CD4-positive, alpha-beta T cell treated with Interleukin-17A for 1 hour (primary cell): ENCODE measurements at places on chromosomes 1 and 21.

GRCh38 chr1:180563026-180563827 lies 4.5 kb downstream of the OVAAL start:
- no peak for DNase-seq

DNA sequence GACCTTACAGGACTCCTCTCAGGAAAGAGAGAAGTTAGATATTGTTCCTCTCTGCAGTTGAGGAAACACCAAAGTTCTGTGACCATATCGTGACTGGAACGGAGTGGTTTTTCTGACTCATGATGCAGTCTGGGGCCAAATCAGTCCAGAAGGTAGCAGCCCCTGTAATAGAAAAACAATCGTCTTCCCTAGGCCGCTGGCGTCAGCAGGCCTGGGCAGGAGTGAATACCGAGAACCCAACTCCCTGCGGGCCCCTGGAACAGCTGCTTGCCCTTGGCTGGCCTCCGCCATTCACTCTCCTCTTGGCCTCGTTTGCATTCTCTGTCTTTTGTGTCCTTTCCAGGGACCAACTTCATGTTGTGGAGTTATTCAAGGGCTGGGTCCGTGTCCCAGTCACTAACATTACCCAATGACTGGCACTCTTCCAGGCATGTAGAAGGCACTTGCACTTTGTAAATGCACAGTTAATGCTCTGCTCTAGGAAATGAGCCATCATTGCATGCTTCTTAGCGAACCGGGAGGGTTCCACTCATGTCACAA lies 10.9 kb upstream of the CD101 start:
- DNase-seq = no peak

- DNase-seq = no peak
These were observed 145.6 kb downstream of the HUNK start for GRCh38 chr21:32018381-32018780.

DNA sequence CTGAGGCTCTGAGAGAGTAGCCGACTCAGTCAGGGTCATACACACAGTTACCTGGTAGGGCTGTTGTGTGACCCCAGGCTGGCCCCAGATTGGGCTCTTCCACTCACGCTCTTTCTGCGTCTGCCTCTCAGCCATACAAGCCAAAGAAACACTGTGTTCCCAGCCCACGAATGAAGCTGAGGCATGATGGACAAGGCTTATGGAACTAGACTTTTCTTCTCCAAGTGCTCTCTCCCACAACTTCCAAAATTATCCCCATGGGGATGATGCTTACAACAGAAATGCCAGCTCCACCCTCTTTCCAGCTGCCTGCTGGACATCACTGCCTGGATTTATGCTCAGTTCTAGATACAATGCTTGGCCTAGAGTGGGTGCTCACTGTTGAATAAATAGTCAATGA lies 102.8 kb upstream of the JUN start:
- no peak for DNase-seq
